ENCODE measurements at places on chromosomes 7 and 10. TPM values are rescaled to one million over a fixed set of nuclear protein-coding genes. Genes with fewer than 3 reads are reported as not detected.

Gene SPDYE2B
- total RNA-seq = not detected

Gene OR2A1
- total RNA-seq = not detected

Gene PRSS37
- total RNA-seq = not detected

Gene SORBS1
- total RNA-seq = 5.1 TPM

Gene CRPPA
- total RNA-seq = 3.9 TPM

Gene SLC18A3
- 4.6 TPM for total RNA-seq

Gene FAM180A
- not detected for total RNA-seq

Gene SEMA3D
- total RNA-seq = 17.7 TPM

Gene EPHA1
- total RNA-seq = 0.96 TPM

Gene NFKB2
- 35.7 TPM for total RNA-seq

- no peaks in the 10 kb centered on the region for H3K4me1 ChIP-seq
- no peak overlapping the region for H3K4me3 ChIP-seq
- no peaks in the 10 kb centered on the region for H3K27me3 ChIP-seq
Observed at GRCh38 chr7:4325732-4326131, 356.4 kb upstream of the FOXK1 start.

DNA sequence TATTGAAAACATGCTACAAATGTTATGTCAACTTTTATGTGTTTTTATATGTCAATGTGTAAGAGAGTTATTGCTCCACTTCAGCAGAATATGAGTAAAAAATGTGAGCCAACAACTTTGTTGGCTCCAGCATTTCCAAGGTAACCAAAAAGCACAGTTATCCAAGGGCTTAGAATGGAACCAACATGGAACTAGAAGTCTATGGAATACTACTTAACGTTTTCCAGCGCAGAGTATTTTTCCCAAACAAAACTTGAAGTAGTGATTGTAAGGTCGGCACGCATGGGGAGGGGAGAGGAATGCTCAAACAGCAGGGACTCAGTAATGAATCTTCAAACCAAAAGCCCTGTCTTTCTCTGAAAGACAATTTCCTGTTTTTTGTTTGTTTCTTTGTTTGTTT is 45.0 kb upstream of the TSPAN13 start:
- DNase-seq = peak; percentile 40
- peaks cover 23% of the 10 kb centered on the region for H3K36me3 ChIP-seq
- peaks cover 30% of the 10 kb centered on the region for H3K4me1 ChIP-seq

- H3K27me3 ChIP-seq = peaks cover 2% of the 10 kb centered on the region
- H3K27ac ChIP-seq = no peak overlapping the region
- no peak for DNase-seq
Observed at GRCh38 chr10:133262696-133263095, 14.0 kb downstream of the ADAM8 start.

GRCh38 chr7:108618056-108618455 is 48.4 kb downstream of the DNAJB9 start:
- no peaks in the 10 kb centered on the region for H3K27me3 ChIP-seq
- no peak overlapping the region for H3K4me3 ChIP-seq
- no peak overlapping the region for H3K27ac ChIP-seq

- no peaks in the 10 kb centered on the region for H3K36me3 ChIP-seq
- H3K4me1 ChIP-seq = peaks cover 8% of the 10 kb centered on the region
- DNase-seq = no peak
- H3K27me3 ChIP-seq = no peaks in the 10 kb centered on the region
- H3K4me3 ChIP-seq = no peak overlapping the region
Observed at GRCh38 chr7:98120559-98120958, 13.9 kb downstream of the LMTK2 start.

DNA sequence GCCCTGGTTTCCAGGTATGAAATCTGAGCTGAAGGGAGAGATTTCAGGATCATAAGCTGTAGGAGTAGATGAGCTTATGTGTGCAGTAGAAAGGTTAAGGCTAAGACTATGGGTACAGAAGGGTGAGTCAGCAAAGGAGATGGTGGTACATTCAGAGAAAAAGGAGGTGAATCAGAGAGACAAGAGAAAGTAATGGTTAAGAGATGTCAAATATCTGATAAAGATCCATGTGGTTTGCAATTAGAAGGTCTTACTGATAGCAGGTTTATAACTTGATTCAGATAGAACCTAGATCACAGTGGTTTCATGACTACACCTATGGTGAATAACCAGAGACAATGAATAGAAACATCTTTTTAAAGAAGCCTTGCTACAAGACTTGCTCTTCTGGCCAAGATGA is 4.5 kb upstream of the NPY start:
- no peaks in the 10 kb centered on the region for H3K4me1 ChIP-seq
- DNase-seq = no peak
- peaks cover 24% of the 10 kb centered on the region for H3K27me3 ChIP-seq
- no peak overlapping the region for H3K27ac ChIP-seq

- no peaks in the 10 kb centered on the region for H3K4me1 ChIP-seq
- no peaks in the 10 kb centered on the region for H3K36me3 ChIP-seq
- H3K4me3 ChIP-seq = no peak overlapping the region
Observed at GRCh38 chr10:104139221-104139620, 17.2 kb downstream of the SFR1 start.

DNA sequence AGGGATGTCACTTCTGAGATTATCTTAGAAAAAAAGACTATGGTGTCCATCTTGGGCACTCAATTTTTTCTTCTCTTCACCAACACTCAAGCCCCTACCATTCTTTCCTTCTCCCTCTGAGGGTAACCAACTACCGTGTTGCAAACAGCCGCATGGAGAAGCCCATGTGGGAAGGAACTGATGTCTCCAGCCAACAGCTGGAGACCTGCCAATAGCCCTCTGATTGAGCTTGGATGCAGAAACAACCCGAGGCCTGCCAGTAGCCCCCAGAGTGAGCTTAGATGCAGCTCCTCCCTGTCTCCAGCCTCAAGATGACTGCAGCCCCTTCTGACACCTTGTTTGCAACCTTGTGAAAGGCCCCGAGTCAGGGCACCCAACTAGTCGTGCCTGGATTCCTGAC is 36.4 kb upstream of the CHCHD3 start:
- no peak overlapping the region for H3K4me3 ChIP-seq
- no peaks in the 10 kb centered on the region for H3K4me1 ChIP-seq
- no peak for DNase-seq
- no peaks in the 10 kb centered on the region for H3K36me3 ChIP-seq
- H3K27ac ChIP-seq = no peak overlapping the region

DNA sequence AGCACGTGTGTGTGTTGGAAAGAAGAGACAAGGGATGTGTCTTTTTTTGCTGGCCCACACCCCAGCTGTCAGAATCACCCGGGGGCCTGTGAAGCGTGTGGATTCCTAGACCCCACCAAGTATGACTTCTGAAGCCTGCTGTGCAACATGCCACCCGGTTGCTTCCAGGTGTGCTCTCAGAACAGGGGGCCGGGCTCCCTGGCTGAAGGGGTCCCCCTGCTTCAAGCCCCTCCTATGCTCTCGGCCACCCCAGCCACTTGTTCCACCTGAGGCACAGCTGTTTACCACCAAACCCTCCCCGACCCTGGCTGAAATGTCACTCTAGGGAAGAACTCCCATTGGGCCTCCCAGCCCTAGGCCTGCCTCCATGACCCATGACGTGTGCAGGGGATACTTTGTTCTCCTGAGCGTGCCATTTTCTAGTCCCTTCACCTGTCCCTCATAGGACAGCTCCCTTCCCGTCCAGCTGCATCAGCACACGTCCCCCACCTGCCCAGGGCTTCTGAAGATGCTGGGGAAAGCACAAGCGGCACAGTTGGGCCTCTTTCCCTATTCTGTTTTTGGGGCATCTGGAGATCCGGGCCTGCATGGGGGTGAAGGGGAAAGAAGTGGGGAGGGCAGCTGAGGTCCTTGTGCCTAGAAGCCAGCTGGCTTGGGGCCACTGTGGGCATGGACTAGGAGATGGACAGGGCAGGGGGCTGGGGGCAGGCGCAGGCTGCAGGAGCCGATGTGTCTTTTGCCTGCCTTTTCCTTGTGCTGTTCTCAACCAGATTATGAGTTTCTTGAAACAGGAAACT is 33.3 kb downstream of the CRHR2 start:
- H3K4me3 ChIP-seq = no peak overlapping the region
- DNase-seq = no peak
- H3K4me1 ChIP-seq = no peaks in the 10 kb centered on the region

GRCh38 chr10:89373916-89374711 is 3.7 kb upstream of the IFIT1B start:
- peaks cover 3% of the 10 kb centered on the region for H3K27me3 ChIP-seq
- no peak overlapping the region for H3K4me3 ChIP-seq
- peak; percentile 96 for DNase-seq
- H3K4me1 ChIP-seq = peaks cover 16% of the 10 kb centered on the region

GRCh38 chr7:953547-954327 is 743 bp downstream of the ADAP1 start:
- H3K4me1 ChIP-seq = peaks cover 5% of the 10 kb centered on the region
- H3K27ac ChIP-seq = no peak overlapping the region
- H3K4me3 ChIP-seq = peak overlapping the region; percentile 17
- H3K36me3 ChIP-seq = no peaks in the 10 kb centered on the region
- peaks cover 10% of the 10 kb centered on the region for H3K27me3 ChIP-seq

GRCh38 chr7:153530441-153530840 is 521.8 kb upstream of the DPP6 start:
- no peaks in the 10 kb centered on the region for H3K27me3 ChIP-seq
- H3K4me3 ChIP-seq = no peak overlapping the region

- no peak for DNase-seq
- H3K27ac ChIP-seq = no peak overlapping the region
- H3K4me1 ChIP-seq = peaks cover 7% of the 10 kb centered on the region
- H3K4me3 ChIP-seq = no peak overlapping the region
- peaks cover 27% of the 10 kb centered on the region for H3K36me3 ChIP-seq
- no peaks in the 10 kb centered on the region for H3K27me3 ChIP-seq
Observed at GRCh38 chr10:73717556-73717955, 19.6 kb upstream of the AGAP5 start.

GRCh38 chr10:43028143-43028542 is 48.7 kb upstream of the RET start:
- no peaks in the 10 kb centered on the region for H3K36me3 ChIP-seq
- H3K27ac ChIP-seq = no peak overlapping the region
- DNase-seq = no peak
- no peaks in the 10 kb centered on the region for H3K4me1 ChIP-seq
- H3K27me3 ChIP-seq = no peaks in the 10 kb centered on the region

DNA sequence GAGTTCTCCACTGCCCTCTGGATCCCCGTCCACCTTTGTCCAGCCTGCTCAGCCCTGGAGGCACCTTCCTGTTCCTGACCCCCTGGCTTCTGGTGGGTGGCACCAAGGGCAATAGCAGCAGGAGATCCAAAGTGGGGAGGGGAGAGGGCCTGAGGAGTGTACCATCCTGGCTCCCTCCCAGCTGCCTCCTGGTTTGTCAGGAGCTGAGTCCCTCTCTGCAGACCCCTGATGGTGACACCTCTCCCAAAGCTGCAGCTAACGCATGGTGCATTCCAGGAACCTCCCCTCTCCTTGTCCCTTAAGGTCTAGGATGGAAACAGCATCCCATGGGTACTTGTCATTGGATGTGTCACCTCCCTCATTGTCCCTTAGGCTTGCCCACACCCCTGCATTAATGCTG is 39.6 kb downstream of the VSTM4 start:
- H3K36me3 ChIP-seq = no peaks in the 10 kb centered on the region
- no peaks in the 10 kb centered on the region for H3K4me1 ChIP-seq
- no peak overlapping the region for H3K4me3 ChIP-seq
- no peaks in the 10 kb centered on the region for H3K27me3 ChIP-seq

DNA sequence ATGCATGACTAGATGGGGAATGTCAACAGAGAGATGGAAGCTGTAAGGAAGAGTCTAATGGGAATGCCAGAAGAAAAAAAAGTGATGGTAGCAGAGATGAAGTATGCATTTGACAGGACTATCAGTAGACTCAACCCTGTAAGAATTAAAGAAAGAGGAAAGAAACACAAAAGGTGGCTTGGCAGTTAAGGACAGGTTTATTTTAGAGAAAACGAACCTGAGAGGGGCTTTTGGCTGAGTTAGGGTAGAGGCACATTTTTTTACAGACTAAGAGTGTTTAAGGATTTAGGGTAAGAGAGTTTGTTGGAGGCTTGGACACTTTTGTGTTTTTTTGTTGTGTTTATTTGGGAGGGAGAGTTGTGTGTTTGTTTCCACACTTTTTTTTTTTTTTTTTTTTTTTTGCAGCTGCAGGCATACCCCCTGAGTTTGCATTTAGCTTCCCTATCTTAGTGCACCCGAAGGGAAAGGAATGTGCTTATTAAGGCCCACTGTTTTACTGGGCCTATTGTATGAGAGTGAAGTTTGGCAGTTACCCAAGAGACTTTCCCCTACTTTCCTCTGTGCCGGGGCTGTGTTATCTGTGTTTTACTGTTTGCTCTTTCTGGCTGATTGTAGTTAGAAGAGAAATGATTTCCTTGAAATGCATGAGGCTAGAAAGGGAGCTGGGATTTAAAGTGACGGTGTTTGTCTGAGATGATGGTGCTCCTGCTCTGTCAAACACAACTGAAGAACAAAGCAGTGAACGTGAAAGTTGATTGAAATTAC is 32.0 kb downstream of the NPVF start:
- peaks cover 2% of the 10 kb centered on the region for H3K27me3 ChIP-seq
- H3K4me3 ChIP-seq = no peak overlapping the region
- H3K27ac ChIP-seq = no peak overlapping the region
- no peaks in the 10 kb centered on the region for H3K36me3 ChIP-seq
- no peak for DNase-seq
- H3K4me1 ChIP-seq = no peaks in the 10 kb centered on the region

- no peaks in the 10 kb centered on the region for H3K36me3 ChIP-seq
- DNase-seq = no peak
- H3K27me3 ChIP-seq = no peaks in the 10 kb centered on the region
- peaks cover 6% of the 10 kb centered on the region for H3K4me1 ChIP-seq
Observed at GRCh38 chr10:12358863-12359564, 9.7 kb downstream of the CAMK1D start.
